ENCODE measurements at places on chromosomes 2 and 18.

GRCh38 chr2:197615016-197615652 lies 60.3 kb downstream of the RFTN2 start:
- no peak for DNase-seq

- DNase-seq, result no peak
Observed at GRCh38 chr2:16546128-16546754, 119.4 kb downstream of the CYRIA start.

GRCh38 chr2:112846031-112846430 lies 9.5 kb upstream of the IL1B start:
- DNase-seq, result no peak

DNA sequence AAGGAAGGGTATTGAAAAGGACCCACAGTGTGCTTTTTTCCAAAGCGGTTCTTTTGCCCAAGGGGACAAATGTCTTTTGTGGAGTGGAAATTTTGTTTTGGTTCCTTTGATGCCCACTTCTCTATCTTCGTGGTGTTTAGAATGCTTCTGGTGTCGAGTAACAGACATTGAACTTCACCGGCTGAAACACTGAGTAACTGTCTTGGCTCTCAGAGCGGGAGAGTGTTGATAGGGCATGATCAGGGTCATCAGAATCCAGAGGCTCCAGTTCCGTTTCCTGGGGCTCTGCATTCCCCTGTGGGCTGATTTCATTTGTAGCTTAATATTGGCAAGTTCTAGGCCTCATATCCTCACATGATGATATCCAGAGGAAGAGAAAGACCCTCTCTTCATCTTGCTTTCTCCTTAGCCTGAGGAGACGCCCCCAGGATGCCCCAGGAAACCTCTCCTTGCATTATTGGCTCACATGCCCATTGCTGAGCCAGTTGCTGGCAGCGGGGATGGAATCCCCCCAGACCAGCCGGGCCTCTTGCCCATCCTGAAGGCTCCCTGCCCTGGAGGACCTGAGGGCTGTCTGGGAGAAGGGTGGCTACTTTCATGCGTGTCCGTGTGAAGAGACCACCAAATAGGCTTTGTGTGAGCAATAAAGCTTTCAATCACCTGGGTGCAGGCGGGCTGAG lies 27.9 kb upstream of the AGFG1 start:
- no peak for DNase-seq

DNA sequence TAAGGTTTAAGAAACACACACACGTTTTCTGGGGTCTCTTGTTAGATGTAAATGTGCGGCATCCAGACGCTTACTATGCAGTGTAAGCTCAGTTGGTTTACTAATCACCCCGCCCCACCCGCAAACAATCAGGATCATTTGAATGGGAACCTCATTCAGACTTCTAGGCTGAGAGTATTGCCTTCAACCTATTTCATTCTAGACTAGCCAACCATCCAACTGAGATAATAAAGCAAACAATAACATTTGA lies 1.3 kb upstream of the FIGN start:
- no peak for DNase-seq

DNA sequence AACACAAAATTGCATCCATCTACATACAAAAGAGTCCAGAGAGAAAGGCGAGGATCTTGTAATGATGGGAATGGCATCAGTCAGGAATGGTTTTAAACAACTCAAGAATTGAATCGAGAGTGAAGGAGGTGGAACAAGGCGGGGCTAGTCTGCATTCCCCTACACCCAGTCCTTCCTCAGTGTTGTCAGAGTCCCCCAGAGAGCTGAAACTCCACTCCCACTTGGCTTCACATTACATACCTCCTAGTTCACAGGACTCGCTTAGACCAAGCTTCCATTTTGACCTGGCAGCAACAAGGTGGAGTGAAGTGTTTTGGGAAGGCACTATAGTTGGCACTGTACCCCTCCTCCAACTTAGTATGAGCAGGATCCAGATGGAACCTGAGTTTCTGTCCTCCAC lies 1273.5 kb upstream of the CRIM1 start:
- no peak for DNase-seq

GRCh38 chr2:26886736-26887135 lies 38.8 kb downstream of the DPYSL5 start:
- DNase-seq, result no peak

- no peak for DNase-seq
Observed at GRCh38 chr2:232352511-232353091, 25.9 kb upstream of the ALPP start.
